MV-4-11 (cell line): ENCODE measurements at places on chromosomes 7 and 10.

DNA sequence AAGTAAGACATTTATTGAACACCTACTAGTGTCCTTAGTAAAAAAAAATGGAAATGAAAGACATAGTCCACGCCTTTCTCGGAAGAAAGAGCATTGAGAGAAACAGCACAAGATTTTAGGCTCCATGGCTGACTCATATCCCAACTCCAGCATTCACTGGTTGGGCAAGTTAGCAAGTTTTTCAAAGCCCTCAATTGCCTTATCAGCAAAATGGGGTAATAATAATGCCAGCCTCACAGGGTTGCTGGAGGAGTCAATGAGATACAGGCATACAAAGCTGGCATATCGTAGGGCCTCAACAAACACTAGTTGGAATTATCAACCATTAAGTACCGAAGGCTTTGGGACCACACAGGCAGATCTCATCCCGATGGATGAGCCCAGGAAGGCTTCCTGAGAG lies 4.0 kb downstream of the HSPA12A start:
- no peak for DNase-seq

- no peak for DNase-seq
These were observed 25.7 kb upstream of the LMBR1 start for GRCh38 chr7:156918635-156919034.

DNA sequence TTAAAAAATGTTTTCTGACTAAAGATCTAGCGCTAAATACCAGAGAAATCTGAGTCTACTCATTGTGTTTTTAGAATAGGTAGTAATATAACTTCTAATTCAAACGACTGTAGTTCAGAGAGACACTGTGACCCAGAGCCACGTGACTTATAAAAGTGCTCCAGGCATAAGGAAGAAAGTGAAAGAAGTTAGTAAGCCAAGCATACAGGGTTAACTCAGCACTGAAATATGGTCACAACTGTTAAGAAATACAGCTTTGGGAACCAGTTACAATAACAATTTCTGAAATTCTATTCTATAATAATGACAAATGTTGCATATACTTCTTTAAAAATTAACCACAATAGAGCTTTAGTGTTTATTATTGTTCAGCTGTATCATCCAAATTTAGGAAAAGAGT lies 119.1 kb downstream of the TFEC start:
- DNase-seq: peak; percentile 59

DNA sequence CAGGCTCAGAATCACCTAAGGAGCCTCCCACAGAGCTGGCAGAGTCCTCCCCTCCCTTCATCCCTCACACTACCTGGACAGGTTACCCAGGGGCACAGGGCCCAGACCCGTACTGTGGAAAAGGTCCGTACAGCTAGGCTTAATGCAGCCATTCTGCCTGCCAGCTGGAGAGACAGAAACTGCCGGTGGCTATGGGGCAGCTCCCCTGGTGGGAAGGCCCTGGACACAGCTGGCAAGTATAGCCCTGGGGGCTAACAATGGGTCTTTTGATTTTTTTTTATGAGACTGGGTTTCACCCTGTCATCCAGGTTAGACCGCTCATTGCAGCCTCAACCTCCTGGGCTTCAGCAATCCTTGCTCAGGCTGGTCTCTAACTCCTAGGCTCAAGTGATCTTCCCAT lies 68.3 kb downstream of the GNA12 start:
- no peak for DNase-seq

- DNase-seq: no peak
These were observed 76.1 kb downstream of the ZNF277 start for GRCh38 chr7:112282476-112283188.

DNA sequence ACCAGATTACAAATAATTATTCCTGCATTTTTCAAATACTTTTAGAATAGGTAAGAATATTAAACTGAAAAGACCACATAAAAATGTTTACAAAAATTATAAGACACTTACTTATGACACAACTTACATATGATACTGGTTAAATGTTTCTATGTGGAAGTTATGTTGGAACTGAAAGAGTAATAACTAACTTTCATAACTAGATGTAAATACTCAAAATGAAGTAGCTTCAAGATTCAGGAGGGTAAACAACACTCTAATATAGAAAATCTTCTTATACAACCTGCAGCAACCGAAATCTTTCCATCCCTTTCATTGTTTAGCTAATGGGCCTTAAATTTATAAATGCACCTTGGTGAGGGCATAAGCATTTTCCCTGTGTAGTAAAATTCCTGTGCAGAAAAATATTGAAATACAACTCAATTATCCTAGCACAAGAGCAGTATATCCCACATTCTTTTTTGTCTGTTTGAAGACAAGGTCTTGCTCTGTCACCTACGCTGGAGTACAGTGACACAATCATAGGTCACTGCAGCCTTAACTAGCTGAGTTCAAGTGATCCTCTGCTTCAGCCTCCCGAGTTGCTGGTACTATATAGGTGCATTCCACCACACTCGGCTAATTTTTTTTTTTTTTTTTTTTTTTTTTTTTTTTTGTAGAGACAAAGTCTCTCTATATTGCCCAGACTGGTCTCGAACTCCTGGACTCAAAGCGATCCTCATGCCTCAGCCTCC lies 14.8 kb upstream of the RNF148 start:
- DNase-seq: no peak

DNA sequence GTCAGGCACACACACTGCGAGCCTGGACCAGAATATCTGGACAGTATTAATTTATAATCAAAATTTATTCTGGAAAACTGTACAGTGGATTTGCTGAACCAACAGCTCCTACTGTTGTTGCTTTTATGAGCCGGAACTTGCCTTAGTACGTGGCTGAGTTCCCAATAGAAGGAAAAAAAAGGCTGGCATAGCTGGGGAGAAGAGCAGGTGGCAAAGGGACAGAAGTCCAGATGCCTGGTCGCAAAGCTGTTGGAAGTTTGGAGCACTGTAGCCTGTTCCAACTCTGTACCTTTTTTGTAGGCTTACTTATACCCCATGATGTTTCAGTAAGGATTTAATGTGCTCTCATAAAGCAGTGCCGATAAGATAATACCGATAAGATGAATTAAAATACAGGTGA lies 333.8 kb downstream of the ABCA13 start:
- no peak for DNase-seq

- no peak for DNase-seq
These were observed 17.2 kb upstream of the SLC26A4 start for GRCh38 chr7:107643407-107643806.

DNA sequence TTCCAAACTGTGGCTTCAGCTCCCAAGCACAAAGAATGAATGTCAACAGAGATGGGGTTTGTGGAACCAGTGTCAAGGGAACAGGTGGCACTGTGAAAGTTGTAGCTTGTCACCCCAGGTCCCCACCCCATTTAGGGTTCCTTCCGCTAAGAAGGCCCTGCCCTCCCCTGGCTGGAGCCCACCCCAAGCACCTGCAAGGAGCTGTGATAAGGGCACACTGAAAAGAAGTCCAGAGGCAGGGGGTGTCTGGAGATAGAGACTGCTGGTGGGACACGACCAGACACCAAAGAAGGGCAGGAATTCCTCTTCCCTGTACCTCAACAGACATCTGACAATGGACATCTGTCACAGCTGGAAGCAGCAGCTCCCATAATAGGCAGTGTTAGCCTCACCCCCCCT lies 4.5 kb downstream of the GRID1 start:
- no peak for DNase-seq
